ENCODE measurements at places on chromosomes 4 and X.

GRCh38 chr4:111986095-111986494 lies 159.2 kb upstream of the FAM241A start:
- DNase-seq = no peak

- no peak for DNase-seq
Observed at GRCh38 chr4:45215976-45216542, 489.7 kb upstream of the GNPDA2 start.

DNA sequence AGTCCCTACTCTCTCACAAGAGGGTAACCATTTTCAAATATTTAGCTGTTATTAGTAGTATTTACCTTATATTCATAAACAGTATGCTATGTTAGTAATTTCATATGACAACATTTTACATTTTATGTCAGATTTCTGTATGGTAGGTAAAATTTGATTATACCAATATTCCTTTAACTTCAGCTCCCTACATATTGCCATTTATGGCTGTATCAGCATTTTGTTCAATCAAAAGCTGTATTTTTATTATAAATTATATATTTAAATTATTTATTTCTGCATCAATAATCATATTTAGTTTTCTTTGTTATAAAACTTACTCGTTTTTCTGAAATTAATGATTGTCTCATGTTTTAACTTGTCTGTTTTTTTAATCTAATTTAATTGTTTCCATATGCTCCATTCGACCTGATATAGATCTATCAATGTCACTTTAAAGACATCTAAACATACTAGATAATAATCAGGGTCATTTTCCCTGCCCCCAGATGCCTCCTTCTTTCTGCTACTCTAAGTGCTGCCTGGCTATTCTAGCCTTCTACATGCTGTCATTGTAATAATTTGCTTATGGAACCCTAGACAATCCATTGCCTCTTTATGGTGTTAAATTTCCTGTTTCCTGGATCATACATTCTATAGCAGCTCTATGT lies 1976.7 kb upstream of the ADGRL3 start:
- no peak for DNase-seq

- no peak for DNase-seq
Observed at GRCh38 chr4:1084394-1084793, 29.0 kb downstream of the RNF212 start.

DNA sequence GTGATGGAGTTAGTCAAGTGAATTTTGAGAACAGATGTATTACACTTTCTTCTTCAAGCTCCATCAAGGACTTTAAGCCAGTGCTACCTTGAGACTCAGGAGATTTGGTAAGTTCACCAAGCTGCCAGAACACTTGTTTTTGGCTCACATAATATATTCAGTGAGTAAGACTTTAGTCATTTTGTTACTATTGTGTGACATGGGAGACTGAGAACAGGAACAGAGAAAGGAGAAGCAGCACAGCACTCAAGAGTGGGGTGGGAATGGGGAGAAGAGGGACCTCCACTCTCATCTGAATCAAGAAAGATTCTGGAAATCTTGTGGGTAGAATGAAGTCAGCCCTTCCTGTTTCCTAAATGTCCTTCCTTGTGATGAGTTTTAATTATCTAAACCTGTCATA lies 87.3 kb upstream of the TET2 start:
- DNase-seq = no peak

GRCh38 chr4:139076016-139076744 lies 60.6 kb downstream of the NOCT start:
- no peak for DNase-seq

DNA sequence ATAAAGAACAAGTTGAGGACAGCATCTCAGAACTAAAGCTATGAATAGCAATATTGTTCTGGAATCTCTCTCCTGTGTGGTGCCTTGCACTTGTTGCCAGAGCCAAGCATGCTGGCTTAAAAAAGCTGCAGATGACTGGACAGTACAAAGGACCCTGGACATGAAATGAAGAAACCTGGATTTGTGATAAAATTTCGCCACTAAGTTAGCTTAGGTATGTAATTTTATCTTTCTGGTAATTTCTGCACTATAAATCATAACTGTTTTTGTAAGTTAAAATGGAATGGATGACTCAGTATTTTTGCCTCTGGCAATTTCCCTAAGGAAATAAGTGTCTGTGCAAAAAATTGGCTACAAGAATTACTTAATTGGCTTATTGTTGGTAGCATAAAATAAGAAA lies 317.2 kb downstream of the CAMK2D start:
- DNase-seq = no peak

- no peak for DNase-seq
Observed at GRCh38 chrX:11429538-11430085, 136.4 kb downstream of the AMELX start.

- DNase-seq = no peak
Observed at GRCh38 chr4:95676190-95676589, 127.4 kb upstream of the UNC5C start.

GRCh38 chr4:84224522-84224921 lies 274.6 kb downstream of the NKX6-1 start:
- DNase-seq = no peak

- DNase-seq = no peak
Observed at GRCh38 chr4:56118055-56118454, 169.3 kb downstream of the CEP135 start.

DNA sequence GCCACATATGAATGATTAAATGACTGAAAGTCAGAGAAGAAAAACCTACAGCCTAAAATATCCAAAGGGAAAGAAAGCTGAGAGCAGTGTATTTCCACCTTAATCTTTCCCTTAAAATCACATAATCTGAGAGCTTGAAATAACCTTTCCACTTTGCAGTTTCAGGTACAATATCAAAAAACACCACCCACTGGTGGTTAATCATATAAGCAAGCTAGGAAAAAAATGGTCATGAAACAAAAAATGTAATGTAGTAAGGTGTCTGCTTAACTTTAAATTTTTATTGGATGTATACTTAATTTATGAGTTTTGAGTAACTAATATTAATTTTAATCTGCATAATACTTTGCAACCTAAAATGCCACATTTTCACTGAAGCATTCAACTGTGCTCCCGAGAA lies 3.2 kb downstream of the PRDM5 start:
- DNase-seq = no peak

- DNase-seq = no peak
Observed at GRCh38 chr4:120158046-120158445, 91.4 kb upstream of the MAD2L1 start.

- no peak for DNase-seq
Observed at GRCh38 chr4:187289371-187289770, 565.7 kb upstream of the FAT1 start.

- DNase-seq = no peak
Observed at GRCh38 chrX:13894888-13895565, 78.1 kb upstream of the GPM6B start.

DNA sequence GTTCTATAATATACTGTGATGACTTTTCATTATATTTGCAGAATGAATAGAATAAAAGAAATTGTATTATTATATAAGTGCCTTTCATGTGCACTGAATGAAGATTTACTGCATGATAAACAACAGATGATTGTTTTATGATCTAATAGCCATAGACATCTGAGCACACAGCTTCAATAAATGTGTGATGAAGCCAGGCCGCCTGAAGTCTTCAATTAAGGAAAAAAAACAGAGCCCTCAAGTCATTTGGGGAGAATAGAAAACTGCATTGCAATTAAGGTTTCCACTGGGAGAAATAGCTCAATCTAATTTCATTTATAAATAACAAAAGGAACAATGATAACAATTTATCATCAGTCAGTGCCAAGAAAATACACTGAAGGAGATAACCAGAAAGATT lies 955.2 kb downstream of the FSTL5 start:
- no peak for DNase-seq

- no peak for DNase-seq
Observed at GRCh38 chr4:89300499-89300898, 7.1 kb downstream of the GPRIN3 start.

GRCh38 chr4:125115476-125115875 lies 199.3 kb upstream of the FAT4 start:
- no peak for DNase-seq

- no peak for DNase-seq
Observed at GRCh38 chrX:46737462-46737861, 21.5 kb downstream of the SLC9A7 start.

DNA sequence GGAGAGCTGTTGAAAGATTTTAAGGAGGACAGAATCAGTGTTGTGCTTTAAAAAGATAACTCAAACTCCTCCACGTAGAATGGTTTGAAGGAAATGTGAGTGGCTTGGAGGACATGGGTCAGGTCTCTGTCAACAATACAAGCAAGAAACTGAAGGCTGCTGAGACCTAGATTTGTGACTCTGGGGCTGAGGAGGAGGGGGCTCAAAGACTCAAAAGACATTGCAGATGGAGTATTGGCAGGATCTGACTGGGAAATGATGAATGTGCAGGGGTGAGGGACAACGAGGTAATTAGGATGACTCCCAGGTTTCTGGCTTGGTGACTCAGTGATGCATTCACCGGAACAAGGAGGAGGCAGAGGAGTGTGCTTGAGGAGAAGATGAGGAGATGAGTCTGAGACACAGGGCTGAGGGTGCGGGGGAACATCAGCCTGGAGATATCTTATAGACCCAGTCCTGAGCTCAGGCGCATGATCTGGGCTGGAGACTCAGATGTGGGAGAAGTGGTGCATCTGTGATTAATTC lies 3.3 kb upstream of the RPS4X start:
- no peak for DNase-seq

GRCh38 chr4:125994024-125994423 lies 679.3 kb downstream of the FAT4 start:
- DNase-seq = no peak

DNA sequence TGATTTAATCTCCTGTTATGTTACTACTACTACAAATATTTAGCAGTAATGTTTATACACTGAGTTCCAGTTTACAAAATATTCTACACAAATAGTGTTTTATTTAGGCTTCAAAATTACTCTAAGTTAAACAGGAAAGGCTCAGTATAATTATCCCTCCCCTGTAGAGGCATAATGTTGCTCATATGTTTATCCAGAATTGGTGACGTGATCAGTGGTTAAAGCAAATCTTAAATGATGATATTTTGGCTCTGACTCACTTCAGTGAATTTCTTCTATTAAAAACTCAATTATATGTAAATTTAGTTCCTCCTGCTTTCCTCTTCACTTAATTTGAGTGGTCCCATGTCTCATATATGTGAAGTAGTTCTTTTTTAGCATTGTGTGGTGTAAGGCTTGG lies 438.5 kb downstream of the ADGRL3 start:
- DNase-seq = no peak

GRCh38 chr4:119130365-119131065 lies 5.1 kb upstream of the MYOZ2 start:
- no peak for DNase-seq

- DNase-seq = no peak
Observed at GRCh38 chr4:122003335-122003734, 51.5 kb upstream of the TRPC3 start.

DNA sequence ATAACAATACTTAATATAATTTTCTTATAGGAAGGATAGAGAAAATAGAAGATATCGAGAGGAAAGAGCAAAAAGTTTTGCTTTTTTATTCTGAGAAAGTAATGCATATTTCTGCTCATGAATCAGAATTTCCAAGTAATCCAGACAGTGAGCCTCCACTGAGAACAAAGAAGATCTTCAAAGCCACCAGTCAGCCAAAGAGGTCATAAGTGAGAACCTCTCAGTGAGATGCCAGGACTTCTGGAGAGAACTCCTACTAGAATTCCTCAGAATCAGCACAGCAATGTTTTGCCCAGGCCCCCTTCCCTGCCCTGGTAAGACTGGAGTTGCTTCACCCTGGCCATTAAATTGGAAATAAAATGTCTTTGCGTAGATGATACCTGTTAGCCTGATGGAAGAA lies 254.4 kb upstream of the FAT4 start:
- DNase-seq = no peak

All from T-helper 1 cell (primary cell).